ENCODE measurements at places on chromosomes 16 and 17. TPM values are rescaled to one million over a fixed set of nuclear protein-coding genes. Genes with fewer than 3 reads are reported as not detected.

GRCh38 chr17:38917259-38917658, 8.2 kb upstream of the LASP1NB start:
- no peak for DNase-seq

- DNase-seq = no peak
Measured at GRCh38 chr16:85565801-85566526, 47.2 kb upstream of the GSE1 start.

DNA sequence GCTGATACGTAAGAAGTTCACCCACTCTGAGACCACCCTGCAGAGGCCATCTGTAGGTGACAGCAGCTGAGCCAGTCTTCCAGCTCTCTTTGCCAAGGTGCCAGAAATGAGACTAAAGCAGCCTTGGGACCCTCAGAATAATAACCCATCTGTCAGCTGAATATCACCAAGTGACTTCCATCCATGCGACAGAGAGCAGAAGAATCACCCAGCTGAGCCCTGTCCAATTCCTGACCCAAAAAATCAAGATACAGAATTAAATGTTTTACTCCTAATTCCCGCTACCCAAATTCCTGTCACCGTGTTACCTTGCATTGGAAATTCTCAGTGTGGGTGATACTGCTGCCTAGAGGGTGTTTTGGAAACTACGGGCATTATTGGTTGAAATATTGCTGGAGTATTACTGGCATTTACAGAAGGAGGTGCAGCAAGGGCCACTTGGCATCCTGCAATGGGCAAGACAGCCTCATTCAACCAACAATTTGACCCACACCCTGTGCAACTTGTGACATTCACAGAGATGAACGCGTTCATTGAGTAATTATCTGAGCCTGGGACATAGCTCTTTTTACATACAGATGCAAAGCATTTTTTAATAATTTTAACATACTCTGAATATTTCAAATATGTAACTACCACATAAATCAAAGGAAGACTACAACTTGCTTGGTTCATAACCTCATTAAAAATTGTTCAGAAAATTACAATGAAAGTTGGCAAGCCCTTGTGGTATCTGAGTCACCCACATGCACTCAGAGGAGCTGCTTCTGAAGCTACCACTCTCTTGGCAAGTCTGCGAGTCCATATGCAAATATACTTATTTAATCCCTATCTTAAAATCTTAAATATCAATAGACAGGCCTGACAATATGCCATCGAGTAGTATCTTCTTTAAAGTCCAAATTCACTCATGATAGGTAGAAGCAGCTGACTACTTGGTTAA, 126.6 kb downstream of the C16orf95 start:
- no peak for DNase-seq

- DNase-seq = no peak
Measured at GRCh38 chr17:67829331-67829730, 4.0 kb downstream of the BPTF start.

GRCh38 chr17:45852535-45853297, 8.0 kb downstream of the SPPL2C start:
- DNase-seq = peak; percentile 67

GRCh38 chr17:64741038-64741641, 79.0 kb upstream of the SMURF2 start:
- DNase-seq = no peak

DNA sequence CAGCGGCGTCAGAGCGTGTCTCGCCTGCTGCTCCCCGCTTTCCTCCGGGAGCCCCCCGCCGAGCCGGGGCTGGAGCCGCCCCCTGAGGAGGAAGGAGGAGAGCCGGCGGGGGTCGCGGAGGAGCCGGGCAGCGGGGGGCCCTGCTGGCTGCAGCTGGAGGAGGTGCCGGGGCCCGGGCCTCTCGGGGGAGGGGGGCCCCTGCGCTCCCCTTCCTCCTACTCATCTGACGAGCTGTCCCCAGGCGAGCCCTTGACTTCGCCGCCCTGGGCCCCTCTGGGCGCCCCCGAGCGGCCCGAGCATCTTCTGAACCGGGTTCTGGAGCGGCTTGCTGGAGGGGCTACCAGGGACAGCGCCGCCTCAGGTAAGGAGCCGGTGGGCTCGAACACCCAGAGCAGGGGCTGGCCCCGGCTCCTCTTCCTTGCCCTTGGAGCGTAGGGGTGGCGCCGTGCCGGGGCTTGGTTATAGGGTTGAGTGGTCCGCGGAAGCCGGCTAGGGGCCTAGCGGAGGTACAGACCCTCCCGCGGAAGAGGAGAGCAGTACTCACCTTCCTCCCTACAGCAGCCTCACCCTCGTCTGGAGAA, 841 bp downstream of the RAPGEFL1 start:
- peak; percentile 33 for DNase-seq

DNA sequence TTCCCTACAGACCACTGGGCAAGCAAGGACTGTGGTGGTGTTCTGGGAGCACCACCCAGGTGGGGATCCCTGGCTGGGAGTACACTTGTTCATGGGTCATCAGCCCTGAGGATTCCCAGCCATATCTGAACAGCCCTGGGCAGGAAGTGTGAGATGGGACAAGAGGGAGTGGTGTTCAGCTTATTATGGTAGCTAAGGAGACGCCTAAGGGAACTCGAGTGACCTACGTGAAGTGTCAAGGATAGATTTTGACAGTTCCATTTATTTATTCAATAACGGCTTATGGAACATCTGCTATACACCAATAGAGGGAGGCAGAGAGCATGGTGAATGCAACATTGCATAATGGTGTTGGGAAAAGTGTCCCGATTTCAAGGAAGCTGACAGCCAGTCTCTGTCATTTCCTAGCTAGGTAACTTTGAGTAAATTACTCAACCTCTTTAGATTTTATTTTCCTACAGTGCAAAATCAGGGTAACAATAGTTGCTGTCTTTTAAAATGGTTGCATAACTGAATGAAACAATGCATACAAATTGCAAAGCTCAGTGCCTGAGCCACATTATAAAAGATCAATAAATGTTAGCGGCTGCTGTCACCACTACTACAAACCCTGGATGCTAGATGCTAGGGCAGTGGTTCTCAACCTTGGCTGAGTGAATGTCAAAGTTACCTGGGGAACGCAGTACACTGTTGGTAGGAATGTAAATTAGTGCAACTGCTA, 534.1 kb downstream of the GRIN2A start:
- DNase-seq = peak; percentile 26

TMEM95 gene
- total RNA-seq = not detected

DPEP3 gene
- total RNA-seq = not detected

HOXB8 gene
- 7.4 TPM for total RNA-seq

MAF gene
- 12.3 TPM for total RNA-seq

ITGAD gene
- total RNA-seq = 0.05 TPM
